ENCODE measurements at places on chromosomes 6 and 20.

DNA sequence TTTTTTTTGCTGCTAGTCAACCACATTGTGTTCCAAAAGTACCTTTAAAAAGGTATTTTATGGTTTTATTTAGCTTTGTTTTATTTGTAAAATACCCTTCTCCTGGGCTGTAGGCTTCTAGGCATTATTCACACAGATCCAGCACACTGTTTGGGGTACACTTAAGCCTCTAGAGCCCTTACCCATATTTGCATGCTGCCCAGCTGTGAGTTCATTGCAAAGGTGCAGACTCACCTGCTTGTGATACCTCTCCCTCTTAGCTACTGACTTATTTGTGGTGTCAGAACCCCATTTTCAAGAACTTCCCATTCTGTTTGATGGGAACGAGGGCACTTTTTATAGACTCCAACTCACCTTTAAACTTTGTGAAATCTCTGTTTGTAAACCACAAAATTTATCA, 69.8 kb downstream of the RIN2 start:
- DNase-seq, result no peak

- DNase-seq, result no peak
These were observed 2.8 kb upstream of the KCNQ2 start for GRCh38 chr20:63475209-63475608.

- no peak for DNase-seq
These were observed 86.9 kb downstream of the RFX6 start for GRCh38 chr6:116963972-116964371.

GRCh38 chr6:155194399-155194798, 69.4 kb upstream of the CLDN20 start:
- DNase-seq, result no peak

DNA sequence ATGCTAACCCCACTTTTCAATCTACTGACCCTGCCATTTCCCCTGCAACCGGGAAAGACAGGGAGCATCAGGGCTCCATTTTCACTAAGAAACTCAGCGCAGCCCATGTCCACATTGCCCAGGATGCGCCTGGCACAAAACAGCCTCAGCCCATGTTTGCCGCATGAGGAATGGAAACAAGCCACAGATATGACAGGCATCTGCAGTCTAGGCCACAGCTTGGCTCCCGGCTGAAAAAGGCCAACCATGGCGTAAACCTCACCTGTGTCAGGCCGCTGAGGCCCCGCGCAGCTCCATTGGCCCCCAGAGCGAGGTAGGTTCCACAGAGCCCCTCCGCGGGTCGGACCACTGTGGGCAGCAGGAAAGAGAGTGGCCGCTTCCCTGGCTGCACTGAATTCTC, 21.7 kb downstream of the GGT7 start:
- DNase-seq, result no peak

- DNase-seq, result no peak
These were observed 107.0 kb downstream of the CD83 start for GRCh38 chr6:14224359-14225103.

DNA sequence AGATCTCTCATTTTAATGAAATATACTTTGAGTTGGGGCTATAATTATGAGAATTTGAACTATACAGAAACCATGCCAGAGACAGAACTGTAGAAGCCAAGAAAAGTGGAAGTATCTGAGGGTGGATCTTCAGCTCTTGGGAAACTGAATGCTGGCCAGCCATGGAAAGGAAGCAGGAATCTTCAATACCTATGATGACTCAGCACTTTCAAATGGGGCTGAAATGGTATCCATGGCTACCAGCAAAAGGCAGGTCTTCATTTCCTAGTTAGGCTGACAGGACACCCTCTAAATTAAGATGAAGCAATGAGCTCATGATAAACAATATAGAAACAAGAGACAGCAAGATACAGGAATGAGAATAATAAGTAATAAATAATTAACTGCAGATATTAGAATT, 171.3 kb downstream of the COL21A1 start:
- DNase-seq, result peak; percentile 33

Measured in foreskin keratinocyte (primary cell).